ENCODE measurements at places on chromosomes 16 and 17.

- DNase-seq: no peak
Observed at GRCh38 chr16:17885659-17886207, 415.0 kb upstream of the XYLT1 start.

DNA sequence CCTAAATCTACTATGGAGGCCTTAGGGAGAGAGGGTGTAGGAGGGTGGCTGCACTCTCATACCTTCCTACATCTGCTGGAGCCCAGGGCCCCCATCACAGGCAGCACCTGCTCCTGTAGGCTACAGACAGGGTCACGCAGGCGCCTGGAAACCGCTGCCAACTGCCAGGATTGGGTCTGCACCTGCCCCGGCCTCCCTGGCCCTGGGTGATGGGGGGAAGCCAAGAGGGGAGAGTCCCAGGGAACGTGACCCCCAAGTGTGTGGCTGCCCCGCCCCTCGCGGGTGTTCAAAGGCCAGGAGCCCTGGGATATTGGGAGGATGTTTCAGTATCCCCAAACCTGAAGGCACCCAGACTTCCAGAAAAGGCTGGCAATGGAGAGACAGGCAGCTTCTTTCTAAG lies 5.6 kb upstream of the TEX19 start:
- no peak for DNase-seq

- DNase-seq: peak; percentile 46
Observed at GRCh38 chr17:78133971-78134898, 3.7 kb downstream of the TMC8 start.

DNA sequence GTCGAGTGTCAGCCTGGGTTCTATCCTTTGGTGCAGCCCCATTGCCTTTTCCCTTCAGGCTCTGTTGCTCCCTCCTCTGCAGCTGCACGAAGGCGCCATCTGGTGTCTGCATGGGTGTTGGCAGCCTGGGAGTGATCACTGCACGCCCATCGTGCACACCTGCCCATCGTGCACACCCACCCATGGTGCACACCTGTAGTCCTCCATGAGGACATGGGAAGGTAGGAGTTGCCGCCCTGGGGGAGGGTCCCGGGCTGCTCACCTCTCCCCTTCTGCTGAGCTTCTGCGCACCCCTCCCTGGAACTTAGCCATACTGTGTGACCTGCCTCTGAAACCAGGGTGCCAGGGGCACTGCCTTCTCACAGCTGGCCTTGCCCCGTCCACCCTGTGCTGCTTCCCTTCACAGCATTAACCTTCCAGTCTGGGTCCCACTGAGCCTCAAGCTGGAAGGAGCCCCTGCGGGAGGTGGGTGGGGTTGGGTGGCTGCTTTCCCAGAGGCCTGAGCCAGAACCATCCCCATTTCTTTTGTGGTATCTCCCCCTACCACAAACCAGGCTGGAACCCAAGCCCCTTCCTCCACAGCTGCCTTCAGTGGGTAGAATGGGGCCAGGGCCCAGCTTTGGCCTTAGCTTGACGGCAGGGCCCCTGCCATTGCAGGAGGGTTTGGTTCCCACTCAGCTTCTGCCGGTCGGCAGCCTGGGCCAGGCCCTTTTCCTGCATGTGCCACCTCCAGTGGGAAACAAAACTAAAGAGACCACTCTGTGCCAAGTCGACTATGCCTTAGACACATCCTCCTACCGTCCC lies 2.9 kb downstream of the CTRL start:
- DNase-seq: peak; percentile 88

DNA sequence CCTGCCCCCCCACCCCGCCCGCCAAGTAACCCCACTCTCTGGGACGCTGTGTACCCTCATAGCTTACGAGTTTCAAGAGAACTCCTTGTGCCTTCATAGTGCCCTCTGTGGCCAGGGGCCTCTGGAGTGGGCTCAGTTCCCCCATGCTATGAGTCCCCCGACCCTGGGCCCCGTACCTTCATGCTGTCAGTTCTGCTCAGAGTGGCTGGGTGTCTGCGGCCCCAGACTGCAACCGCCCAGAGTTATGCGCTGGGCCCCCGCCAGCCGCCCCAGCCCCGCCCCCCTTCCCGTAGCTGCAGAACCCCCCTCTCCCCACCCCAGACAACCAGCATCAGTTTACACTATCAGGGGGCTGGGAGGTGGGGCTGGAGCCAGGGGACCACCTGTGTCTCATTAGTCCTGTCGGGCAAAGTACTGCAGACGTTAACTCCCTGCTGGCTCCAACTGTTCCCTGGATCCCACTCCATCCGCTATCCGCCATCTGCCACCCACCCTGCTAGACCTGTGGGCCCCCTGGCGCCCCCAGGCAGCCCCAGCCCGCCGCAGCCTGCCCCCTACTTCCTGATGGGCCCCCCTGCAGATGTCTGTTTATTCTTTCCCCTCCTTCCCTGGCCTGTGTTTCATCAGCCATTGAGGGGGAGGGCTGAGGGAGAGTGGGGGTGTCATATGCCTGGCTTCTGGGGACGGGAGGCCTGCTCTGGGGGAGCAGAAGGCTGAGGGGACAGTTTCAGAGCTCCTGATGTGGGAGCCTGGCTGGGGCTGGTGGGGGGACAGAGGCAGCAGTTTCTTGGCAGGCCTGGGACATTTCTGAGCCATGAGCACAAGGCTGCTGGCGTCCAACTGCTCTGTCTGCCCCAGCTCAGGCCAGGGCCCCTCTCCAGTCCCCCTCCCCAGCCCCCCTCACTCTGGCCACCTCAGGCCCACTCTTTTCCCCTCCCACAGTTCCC lies at the start of gene MFAP4:
MFAP4 (minus strand) TSS at position 217 of the 947 bp plus-strand sequence; CDS start at position 182, 35 bp downstream.
- no peak for DNase-seq
